Activated CD4-positive, CD25-positive, alpha-beta regulatory T cell treated with anti-CD3 and anti-CD28 coated beads, Interleukin-2, amount 50 U/mL, for 16 hours (primary cell): ENCODE measurements at places on chromosomes 2 and 18.

DNA sequence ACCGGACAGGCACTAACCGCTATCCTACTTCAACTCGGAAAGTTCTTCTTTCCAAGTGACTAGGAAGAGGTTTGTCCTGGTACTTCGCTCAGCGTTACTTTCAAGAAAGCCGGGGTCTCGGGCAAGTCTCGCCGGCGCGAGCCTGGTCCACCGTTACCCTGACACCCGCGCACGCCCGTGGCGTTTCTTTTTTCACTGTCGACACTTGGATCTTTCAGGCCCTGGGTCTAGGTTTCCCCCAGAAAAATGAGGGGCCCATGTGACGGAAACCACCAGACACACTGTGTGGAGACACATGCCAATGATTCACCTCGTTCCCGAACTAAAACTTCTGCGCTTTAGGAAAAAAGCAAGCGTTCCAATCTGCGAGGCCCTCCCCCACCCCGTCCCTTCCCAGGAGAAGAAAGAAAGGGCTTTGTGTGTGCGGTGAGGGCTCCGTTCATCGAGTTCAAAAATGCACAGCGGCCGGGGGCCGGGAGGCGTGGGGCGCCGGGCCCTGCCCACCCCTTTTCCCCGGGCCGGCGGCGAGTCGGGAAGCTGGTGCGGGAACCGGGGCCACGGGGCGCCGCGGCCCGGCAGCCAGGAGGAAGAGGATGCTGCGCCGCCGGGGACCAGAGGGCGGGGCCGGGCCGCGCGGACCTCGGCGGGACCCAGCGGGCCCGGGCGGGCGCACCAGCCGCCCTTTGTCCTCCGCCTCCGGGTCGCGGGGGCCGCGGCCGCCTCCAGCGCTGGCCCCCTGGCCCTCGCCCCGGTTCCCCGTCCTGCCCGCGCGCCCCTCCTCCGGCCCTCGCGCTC is 2.6 kb downstream of the ZNF521 start:
- no peak for DNase-seq

GRCh38 chr2:163527381-163527780 is 208.4 kb downstream of the FIGN start:
- DNase-seq, result no peak

DNA sequence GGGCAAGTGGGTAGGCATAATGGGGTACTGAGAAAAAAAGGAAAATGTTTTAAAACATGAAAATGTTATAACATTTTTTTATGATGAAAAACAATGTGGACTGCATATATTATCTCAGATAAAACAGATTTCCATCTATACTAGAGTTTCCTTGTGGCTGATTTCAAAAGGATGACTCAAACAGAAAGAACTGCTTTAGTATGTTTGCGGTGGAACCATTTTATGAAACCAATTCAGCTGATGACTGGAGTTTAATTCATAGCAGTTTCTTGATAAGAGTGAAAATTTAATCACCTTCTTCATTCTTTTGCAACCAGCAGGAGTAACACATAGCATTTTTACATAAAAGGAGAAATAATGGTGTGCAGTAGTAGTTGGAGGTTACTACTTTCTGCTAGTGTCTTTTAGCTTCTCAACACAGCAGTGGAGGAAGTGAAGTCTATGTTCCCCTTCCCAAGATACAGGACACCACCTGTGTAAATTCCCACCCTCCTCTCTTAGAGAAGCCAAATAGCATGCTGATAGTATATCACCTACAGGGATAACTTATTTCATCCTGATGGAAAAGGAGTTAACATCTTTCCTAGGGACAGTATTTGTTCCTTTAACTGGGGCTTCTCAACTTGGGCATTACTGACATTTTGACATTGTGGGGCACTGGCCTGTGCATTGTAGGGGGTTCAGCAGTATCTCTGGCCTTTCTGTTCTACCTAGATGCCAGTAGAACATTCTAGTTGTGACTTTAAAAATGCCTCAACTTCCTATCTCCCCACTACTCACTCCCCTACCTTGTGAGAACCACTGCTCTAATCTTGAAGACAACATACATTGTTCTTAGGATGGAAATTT is 29.9 kb downstream of the PELI1 start:
- no peak for DNase-seq

GRCh38 chr2:239544143-239544917 is 143.5 kb upstream of the HDAC4 start:
- DNase-seq, result no peak

- no peak for DNase-seq
Observed at GRCh38 chr18:43581936-43582519, 304.7 kb upstream of the SYT4 start.

- DNase-seq, result no peak
Observed at GRCh38 chr2:71605781-71606241, 152.4 kb downstream of the DYSF start.

DNA sequence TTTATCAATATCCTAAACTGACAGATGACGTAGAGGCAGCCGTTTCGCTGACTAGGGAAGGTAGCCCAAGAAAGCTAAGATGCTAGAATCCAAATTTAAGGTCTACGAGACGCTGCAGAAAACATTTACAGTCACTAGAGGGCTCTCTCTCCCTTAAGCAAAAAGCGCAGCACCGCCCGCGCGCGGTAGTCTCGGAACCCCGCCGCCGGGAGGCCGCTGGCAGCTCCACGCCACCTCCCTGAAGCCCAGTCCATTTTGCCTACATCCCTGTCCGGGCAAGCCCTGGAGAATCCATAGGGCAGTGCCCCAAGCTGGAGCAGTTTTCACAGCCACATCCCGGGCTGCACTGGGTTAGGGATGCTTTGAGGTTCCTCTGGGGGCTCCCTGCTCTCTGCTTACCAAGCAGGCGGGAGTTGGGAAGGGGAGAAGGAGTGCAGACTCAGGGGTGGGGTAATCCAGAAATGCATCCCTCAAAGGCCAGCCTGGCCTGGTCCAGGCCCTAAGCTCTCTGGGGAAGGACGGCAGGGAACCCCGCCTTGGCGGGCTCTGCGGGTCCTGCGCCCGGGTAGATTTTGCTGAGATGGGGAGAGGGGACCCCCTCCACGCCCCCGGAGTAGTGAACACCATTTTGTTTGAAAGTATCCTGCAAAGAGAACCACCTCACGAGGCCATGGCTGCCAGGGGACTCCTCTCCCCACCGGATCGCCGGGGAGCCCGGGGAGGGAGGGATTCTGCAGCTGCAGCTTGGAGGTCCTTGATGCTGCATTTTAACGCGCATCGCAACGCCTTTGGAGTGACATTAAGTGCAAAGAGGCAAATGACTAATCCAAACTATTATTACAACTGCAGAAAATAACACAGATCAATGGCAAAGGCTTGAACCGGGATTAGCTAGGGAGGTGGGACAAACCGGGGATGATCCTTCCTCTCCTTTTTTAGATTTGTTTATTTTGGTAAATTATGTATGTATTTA is 1.3 kb upstream of the DPYSL5 start:
- no peak for DNase-seq

DNA sequence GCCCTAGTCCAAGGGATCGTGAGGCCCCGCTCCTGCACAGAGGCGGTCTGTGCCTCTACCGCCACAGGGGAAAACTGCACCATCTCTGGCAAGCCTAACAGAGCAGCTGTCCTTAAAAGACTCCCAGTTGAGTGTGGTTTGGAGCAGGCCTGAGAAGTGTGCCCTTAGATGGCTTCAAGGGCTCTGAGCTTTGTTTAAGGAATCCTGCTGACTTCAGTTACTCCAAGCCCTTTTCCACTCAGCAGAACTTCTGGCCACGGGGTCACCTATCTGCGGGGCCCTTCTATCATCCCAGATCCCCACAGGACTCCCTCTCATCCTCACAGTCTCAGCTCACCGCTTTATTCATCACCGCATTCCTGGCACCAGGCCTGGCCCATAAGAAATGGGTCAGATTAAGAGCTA is 131.5 kb downstream of the CCDC74A start:
- DNase-seq, result no peak

- DNase-seq, result no peak
Observed at GRCh38 chr2:9964334-9964980, 13.0 kb downstream of the GRHL1 start.

DNA sequence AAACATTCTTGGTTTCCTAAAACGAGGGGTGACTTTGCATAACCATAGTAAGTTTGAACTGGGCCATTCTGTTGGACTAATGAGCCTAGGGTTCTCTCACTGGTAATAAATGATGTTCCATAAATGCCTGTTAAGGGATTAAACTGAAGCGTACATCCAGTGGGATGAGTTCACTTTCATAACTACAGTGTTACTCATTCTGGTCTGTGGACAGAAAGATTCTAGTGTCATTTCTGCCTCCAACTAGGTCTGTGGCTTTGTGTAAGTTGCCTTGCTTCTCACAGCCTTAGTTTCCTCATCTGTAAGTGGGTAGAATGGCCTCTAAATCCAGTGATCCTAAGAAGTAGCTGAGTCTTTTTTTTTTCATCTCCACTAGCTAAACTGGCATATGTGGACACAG is 1860.6 kb upstream of the PIK3C3 start:
- no peak for DNase-seq

DNA sequence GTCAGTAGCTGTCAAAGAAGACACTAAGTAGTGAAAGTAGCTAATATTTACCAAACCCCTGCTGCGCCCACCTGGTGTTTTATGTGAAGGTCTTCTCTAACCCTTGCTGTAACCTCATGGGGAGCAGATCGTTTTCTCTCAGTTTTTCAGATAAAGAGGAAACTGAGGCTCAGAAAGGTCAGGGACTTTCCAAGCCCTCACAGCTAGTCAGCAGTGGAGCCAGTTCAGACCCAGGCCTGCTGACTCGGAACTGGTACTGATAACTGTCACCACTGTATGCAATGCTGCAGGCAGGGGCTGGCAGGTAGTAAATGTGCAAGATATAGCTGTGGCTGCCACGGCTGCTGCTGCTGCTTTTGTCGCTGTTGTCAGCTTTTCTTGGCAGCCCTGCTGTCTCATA is 69.1 kb downstream of the LRRFIP1 start:
- no peak for DNase-seq

DNA sequence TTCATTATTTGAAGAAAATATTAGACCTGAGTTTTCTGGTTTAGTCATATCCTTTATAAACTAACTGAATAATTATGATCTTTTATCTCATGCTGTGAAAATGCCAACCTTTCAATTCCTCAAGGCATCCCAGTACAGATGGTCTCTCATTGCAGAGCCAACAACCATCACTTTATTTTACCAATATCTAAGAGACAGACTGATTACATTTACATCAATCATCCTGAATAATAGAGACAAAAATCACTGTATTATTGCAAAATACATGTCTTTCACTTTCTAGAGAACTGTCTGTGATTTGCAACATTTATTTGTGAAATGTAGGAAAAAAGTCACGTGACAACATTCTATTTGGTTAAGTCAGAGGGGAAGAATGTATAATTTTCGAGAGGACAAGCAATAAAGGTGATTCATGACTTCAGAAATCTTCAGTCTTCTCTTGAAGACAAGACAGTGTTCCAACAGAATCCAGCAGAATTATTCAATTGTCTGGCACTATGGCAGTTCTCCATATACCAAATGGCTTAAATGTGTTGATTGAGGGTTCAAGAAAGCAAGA is 503.6 kb upstream of the SYT4 start:
- DNase-seq, result no peak

GRCh38 chr2:10738192-10738591 is 16.8 kb downstream of the ATP6V1C2 start:
- DNase-seq, result no peak

DNA sequence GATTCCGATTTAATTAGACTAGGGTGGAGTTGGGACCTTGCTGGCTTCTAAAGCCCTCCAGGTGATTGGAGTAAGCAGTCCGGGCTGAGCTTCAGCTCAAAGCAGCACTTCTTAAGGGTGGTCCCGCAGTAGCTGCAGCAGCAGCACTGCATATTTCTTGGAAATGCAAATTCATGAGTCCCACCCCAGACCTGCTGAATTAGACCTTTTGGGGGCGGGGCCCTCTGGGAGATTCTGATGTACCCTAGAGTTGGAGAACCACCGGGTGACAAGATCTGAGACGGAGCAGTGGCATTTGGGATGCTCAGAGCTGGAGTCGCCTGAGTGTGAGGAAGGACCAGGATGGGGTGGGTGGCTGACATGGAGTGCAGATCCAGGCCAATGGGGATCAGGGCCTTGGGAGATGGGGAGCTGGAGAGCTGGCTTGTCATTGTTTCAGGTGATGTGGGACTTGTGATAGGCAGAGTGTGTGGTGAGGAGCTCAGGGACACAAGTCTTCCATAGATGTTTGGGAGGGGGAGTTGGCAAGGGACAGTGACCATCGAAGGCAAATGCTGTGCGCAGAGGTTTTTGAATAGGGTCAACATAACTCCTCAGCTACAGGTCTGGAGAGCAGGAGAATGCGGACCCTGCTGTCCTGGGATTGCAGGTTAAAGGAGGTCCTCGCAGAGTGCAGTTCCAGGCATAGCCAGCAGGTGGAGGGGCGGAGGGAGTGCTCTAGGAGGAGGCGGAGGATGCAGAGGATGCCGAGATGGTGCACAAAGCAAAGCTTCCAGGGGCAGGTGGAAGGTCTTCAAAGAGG is 130.9 kb upstream of the RAB12 start:
- DNase-seq, result no peak

DNA sequence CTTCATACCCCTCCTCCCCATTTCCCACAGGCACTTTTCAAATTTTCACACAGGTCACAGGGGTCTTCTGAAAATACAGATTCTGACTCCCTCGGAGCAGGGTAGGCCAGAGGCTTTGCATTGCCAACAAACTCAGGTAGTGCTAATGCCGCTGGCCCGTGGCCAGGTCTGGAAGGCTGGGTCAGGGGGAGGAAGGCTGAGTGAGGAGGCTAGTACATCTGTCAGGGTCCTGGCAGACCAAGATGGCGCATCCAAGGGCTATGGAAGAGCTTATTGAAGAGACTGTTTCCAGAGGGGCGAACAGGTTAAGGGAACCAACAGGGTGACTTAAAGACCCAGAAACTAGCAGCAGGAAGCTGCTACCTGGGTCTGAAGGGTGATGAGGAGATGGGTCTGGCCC is 336.7 kb upstream of the ID2 start:
- no peak for DNase-seq

DNA sequence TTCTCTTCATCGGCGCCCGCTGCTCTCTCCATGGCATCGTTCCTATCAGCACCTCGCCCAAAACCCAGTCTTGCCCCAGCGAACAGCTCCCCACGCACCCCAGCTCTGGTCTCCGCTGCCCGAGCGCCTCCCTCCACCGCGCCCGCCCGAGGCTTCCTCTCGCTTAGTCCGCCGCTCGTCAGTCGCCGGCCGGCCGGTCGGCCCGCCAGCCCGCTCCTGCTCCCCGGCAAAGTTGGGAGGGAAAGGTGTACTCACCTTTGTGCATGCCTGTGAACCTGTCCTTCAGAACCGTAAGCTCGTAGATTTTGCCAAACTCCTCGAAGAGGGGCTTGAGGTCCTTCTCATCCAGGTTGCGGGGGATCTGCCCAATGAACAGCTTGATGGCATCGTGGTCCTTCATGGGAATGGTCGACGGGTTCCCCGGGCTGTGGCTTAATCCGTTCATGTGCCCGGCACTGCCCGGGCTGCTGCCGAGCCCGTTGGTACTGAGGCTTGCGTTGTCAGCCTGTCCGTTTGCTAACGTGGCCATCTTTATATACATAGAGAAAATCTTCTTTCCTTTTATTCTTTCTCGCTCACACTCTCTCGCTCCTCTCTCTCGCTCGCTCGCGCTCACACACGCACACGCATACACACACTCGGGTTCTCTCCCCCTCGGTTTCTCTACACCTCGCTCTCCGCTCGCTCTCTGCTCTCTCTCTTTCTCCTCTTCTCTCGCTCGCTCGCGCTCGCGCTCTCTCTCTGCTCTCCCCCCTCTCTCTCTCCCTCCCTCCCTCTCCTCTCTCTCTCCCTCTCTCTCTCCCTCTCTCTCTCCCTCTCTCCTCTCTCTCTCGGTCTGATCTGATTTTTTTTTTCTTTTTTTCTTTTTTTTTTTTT is at the start of gene CELF4:
TSS of gene CELF4 (minus strand) at position 698 of the 876 bp plus-strand sequence.
- no peak for DNase-seq
